ENCODE measurements at places on chromosomes 1 and 21.

DNA sequence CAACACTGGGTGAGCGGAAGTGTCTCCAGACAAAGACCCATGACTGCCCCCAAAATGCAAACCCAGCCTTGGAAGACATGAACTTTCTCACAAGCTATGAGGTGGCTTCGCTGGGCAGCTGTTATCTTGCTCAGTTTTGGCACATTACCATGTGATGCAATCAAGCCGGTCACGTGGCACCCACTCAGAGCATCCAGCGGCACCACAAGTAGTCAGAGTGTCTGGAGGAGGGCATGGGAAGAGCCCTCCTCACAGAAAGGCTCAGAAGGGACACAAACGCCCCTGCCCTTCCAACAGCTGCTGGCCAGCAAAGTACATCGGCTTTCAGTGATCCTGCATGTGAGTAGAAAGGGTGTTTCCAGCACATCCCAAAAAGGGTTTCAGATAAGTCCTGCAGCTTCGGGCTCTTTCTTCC is 145.5 kb upstream of the IRF2BP2 start:
- no peak for DNase-seq

DNA sequence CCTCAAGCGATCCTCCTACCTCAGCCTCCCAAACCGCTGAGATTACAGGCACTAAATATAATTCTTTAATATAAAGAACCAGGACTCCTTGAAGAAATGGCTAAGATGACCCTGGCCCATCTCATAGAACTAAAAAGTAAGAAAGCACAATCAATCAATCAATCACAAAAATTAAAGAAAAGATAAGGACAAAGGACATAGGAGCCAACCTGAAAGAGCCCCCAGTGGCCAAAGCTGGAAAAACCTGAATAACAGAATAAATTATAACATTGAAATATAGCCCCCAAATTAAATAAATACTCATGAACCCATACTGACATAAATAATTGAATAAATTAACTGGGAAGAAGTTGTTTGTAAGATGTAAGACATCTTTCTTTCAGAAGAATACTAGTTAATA is 8.9 kb downstream of the NUP210L start:
- DNase-seq, result no peak

GRCh38 chr21:36735201-36735515 is 36.2 kb downstream of the SIM2 start:
- no peak for DNase-seq

- no peak for DNase-seq
These were observed 42.9 kb downstream of the ATP1A1 start for GRCh38 chr1:116415699-116416533.

- no peak for DNase-seq
These were observed 21.1 kb downstream of the ERG start for GRCh38 chr21:38477226-38477625.

- DNase-seq, result no peak
These were observed 298.7 kb downstream of the LRRIQ3 start for GRCh38 chr1:73899311-73899710.
